ENCODE measurements at places on chromosomes 7 and 10. TPM values are rescaled to one million over a fixed set of nuclear protein-coding genes. Genes with fewer than 3 reads are reported as not detected.

- H3K4me1 ChIP-seq: no peaks in the 10 kb centered on the region
- no peak overlapping the region for H3K4me3 ChIP-seq
- no peak overlapping the region for H3K27ac ChIP-seq
- DNase-seq: peak; percentile 59
Observed at GRCh38 chr7:4951903-4952636, 6.9 kb downstream of the MMD2 start.

GRCh38 chr7:116209561-116210070 is 723 bp upstream of the TES start:
- no peak for DNase-seq
- H3K36me3 ChIP-seq: no peaks in the 10 kb centered on the region
- peaks cover 7% of the 10 kb centered on the region for H3K27me3 ChIP-seq
- H3K27ac ChIP-seq: no peak overlapping the region
- H3K4me3 ChIP-seq: peak overlapping the region; percentile 88

- H3K27ac ChIP-seq: no peak overlapping the region
- no peaks in the 10 kb centered on the region for H3K27me3 ChIP-seq
- H3K4me3 ChIP-seq: no peak overlapping the region
Observed at GRCh38 chr10:99595770-99596465, 24.3 kb downstream of the SLC25A28 start.

BUD31 gene
- 77.1 TPM for total RNA-seq

Measured in GM23338 (cell line).